ENCODE measurements at places on chromosomes 2 and 18. TPM values are rescaled to one million over a fixed set of nuclear protein-coding genes. Genes with fewer than 3 reads are reported as not detected.

The SCN3A gene
- 0.13 TPM for polyA plus RNA-seq

The ERMN gene
- polyA plus RNA-seq, result not detected

The FOXD4L1 gene
- 0.19 TPM for polyA plus RNA-seq

The SP140 gene
- polyA plus RNA-seq, result 0.35 TPM

The SERPINB3 gene
- 0.03 TPM for polyA plus RNA-seq

The KATNAL2 gene
- 0.49 TPM for polyA plus RNA-seq

- H3K4me3 ChIP-seq, result no peak overlapping the region
- no peak overlapping the region for H3K27ac ChIP-seq
- H3K36me3 ChIP-seq, result no peaks in the 10 kb centered on the region
- no peaks in the 10 kb centered on the region for H3K4me1 ChIP-seq
- H3K27me3 ChIP-seq, result peaks cover 3% of the 10 kb centered on the region
These were observed 5.1 kb upstream of the PIEZO2 start for GRCh38 chr18:11154368-11154989.

DNA sequence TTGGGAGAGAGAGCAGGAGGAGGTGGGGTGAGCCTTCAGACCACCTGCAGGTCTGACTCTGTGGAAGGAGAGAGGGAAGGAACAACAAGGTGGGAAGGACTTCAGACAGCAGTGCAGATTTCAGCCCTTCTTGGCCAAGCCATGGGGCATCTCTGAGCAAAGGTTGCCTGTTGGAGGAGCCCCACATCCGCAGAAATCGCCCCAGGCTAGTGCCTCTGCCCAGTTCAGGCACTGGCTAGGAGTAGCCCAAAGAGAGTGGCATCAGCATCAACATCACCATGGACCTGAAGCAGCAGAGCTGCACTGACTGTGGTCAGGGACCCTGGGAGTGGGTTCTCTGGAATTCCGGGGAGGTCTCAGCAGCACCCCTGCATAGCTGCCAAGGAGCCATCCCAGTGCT lies 10.2 kb downstream of the GPR55 start:
- no peaks in the 10 kb centered on the region for H3K36me3 ChIP-seq
- H3K4me3 ChIP-seq, result no peak overlapping the region
- H3K27me3 ChIP-seq, result peaks cover 3% of the 10 kb centered on the region
- no peaks in the 10 kb centered on the region for H3K4me1 ChIP-seq
- H3K27ac ChIP-seq, result no peak overlapping the region
- no peak for DNase-seq

- H3K27ac ChIP-seq, result peak overlapping the region; percentile 93
- peaks cover 53% of the 10 kb centered on the region for H3K4me1 ChIP-seq
- H3K36me3 ChIP-seq, result no peaks in the 10 kb centered on the region
These were observed 6.7 kb downstream of the RAMP1 start for GRCh38 chr2:237866101-237866621.

DNA sequence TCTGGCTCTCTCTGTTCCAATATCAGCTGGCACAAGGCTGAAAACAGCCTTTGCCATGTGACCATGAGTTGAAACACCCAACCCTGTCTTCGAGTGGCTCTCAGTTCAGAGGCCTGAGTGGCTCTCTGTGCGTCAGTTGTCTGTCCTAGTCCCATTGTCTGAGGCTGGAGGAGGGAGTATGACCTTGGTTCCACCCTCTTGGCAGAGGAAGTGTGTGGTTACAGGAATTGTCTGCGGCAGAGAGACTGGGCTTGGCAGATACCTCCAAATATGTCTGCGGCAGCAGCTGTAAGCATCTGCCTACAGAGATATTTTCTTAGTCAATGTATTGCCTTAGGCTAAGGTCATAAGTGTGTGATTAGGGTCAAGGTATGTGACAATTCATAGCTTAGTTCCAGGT lies 32.6 kb downstream of the CNGA3 start:
- no peak overlapping the region for H3K4me3 ChIP-seq
- H3K27me3 ChIP-seq, result no peaks in the 10 kb centered on the region
- H3K27ac ChIP-seq, result no peak overlapping the region
- no peaks in the 10 kb centered on the region for H3K36me3 ChIP-seq
- DNase-seq, result no peak
- no peaks in the 10 kb centered on the region for H3K4me1 ChIP-seq

GRCh38 chr2:177930916-177931315 lies 141.7 kb downstream of the PDE11A start:
- DNase-seq, result no peak
- H3K4me3 ChIP-seq, result no peak overlapping the region
- H3K4me1 ChIP-seq, result no peaks in the 10 kb centered on the region
- no peaks in the 10 kb centered on the region for H3K36me3 ChIP-seq
- H3K27ac ChIP-seq, result no peak overlapping the region
- H3K27me3 ChIP-seq, result no peaks in the 10 kb centered on the region

DNA sequence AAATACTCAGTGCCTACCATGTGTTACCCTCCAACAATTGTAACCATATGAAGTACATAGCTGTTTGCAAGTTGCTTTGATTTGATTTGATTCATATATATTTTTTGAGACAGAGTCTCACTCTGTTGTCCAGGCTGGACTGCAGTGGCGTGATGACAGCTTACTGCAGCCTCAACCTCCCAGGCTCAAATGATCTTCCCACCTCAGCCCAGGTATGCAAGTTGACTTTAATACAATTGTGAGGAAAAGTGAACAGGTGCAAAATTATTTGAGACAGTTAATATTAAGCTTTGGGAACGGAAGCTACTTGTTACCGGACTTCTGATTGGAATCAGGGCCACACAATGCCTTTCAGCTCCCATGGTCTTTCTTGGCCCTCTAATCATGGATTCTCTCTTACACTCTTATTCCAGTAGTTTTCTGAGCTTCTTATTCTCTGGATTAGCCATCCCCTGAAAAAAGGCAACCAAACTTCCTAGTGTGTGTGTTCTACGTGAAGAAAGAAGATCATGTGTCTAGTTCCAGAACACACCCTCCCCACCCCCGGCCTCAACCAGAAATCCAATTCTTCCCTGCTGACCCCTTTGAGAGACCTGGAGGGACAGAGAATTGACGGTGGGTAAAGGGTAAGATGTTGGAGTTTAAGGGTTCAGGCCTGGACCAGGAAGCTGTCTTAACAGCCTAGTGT lies 1.1 kb upstream of the RPL37A start:
- no peaks in the 10 kb centered on the region for H3K27me3 ChIP-seq
- H3K36me3 ChIP-seq, result peaks cover 33% of the 10 kb centered on the region
- DNase-seq, result no peak
- peak overlapping the region; percentile 94 for H3K4me3 ChIP-seq
- H3K4me1 ChIP-seq, result peaks cover 24% of the 10 kb centered on the region

GRCh38 chr2:152319822-152320570 lies 15.0 kb upstream of the FMNL2 start:
- H3K4me1 ChIP-seq, result no peaks in the 10 kb centered on the region
- no peak overlapping the region for H3K4me3 ChIP-seq
- DNase-seq, result no peak
- no peaks in the 10 kb centered on the region for H3K27me3 ChIP-seq
- no peak overlapping the region for H3K27ac ChIP-seq

Data from psoas muscle (tissue), 8 donors.